H9 (cell line): ENCODE measurements at places on chromosomes 13 and 19. TPM values are rescaled to one million over a fixed set of nuclear protein-coding genes. Genes with fewer than 3 reads are reported as not detected.
A peak's percentile ranks its signal among the peaks of the same experiment; 100 is the strongest.

OVOL3 gene
- total RNA-seq, result not detected in 2 replicates

IRS2 gene
- total RNA-seq, result 10.0 and 10.1 TPM in 2 replicates

DNA sequence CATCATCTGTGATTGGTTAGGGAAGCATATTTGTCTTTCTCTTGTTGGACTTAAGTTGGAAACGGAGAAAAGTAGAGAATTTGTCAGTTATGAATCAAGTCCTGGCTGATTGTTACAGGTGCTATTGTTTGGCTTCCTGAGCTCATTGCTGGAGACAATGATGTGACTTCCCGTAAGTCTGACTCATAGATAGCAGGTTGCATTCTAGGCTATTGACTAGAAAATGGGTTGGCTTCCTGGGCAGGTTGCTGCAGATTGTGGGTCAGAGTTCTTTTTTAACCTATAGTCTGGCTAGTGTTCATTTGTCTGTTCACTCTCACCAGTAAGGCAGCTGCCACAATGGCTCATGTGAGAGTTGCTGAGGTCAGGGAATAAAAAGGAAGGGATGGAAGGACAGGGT is 101.5 kb downstream of the CCNA1 start:
- DNase-seq, result no peak

- DNase-seq, result no peak
These were observed 32.4 kb downstream of the PAK4 start for GRCh38 chr19:39157997-39158389.

LRRC8E gene
- 4.6 and 4.8 TPM in 2 replicates for total RNA-seq

NANOS3 gene
- total RNA-seq, result not detected in 2 replicates

- no peak for DNase-seq
These were observed 19.2 kb downstream of the C13orf42 start for GRCh38 chr13:51091839-51092238.

GRCh38 chr19:44807652-44808462 is 1.0 kb upstream of the BCAM start:
- DNase-seq, result peak; percentile 99

- DNase-seq, result peak; percentile 88
These were observed 9.0 kb downstream of the ABHD8 start for GRCh38 chr19:17294051-17294891.

DNA sequence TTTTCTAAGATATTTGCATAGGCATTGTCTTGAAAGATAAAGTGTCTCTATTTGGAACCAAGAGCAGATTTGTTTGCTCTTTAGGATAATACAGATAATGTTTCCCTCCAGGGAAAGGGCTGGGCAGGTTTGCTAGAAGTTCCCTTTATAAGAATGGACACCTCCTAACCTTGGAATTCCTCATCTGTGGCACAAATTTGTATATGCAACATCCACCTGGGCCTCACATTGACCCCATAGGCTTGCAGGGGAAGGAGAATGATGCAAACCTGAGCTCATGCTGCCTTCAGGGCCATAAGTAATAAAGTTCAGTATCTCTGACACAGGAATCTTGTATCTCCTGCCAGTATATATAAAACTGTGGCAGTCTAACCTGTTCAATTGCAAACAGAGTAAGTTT is 508.4 kb upstream of the MIR17HG start:
- no peak for DNase-seq

DNA sequence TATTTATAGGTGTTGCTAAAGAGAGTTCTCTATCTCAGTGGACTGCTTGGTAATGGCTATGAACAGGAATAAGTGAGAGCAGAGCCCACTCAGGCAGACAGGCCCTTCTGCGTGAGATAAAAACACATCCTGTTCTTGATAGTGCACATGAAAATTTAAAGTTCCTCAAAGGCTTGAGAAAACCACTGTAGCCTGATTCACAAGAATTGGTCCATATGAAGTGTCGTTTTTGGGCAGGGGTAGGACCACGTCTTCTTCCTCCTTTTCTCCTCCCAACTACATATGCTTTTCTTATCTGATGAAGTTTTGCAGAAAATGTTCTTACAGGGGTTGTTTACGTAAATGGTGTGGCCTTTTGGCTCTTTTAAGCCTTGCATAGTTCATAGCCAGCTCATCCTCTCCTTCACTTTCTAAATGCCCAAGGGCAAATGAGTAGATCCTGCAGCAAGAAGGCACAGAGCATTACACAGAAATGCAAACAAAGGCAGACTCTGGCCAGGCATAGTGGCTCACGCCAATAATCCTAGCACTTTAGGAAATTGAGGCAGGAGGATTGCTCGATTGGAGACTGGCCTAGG is 53.8 kb downstream of the RNF6 start:
- no peak for DNase-seq

- no peak for DNase-seq
These were observed 137.5 kb downstream of the SLITRK6 start for GRCh38 chr13:85661675-85662074.

SHISA7 gene
- 0.31 TPM in 2 replicates for total RNA-seq

MICOS13 gene
- 23.4 and 23.8 TPM in 2 replicates for total RNA-seq

UPK1A gene
- 3.0 and 4.3 TPM in 2 replicates for total RNA-seq

- no peak for DNase-seq
These were observed 3.3 kb downstream of the COL4A1 start for GRCh38 chr13:110303644-110304043.

PSG6 gene
- total RNA-seq, result not detected in 2 replicates

- DNase-seq, result peak; percentile 67
These were observed 866 bp downstream of the COX7A1 start for GRCh38 chr19:36151144-36152018.

PAN3 gene
- 47.8 and 48.5 TPM in 2 replicates for total RNA-seq

DNA sequence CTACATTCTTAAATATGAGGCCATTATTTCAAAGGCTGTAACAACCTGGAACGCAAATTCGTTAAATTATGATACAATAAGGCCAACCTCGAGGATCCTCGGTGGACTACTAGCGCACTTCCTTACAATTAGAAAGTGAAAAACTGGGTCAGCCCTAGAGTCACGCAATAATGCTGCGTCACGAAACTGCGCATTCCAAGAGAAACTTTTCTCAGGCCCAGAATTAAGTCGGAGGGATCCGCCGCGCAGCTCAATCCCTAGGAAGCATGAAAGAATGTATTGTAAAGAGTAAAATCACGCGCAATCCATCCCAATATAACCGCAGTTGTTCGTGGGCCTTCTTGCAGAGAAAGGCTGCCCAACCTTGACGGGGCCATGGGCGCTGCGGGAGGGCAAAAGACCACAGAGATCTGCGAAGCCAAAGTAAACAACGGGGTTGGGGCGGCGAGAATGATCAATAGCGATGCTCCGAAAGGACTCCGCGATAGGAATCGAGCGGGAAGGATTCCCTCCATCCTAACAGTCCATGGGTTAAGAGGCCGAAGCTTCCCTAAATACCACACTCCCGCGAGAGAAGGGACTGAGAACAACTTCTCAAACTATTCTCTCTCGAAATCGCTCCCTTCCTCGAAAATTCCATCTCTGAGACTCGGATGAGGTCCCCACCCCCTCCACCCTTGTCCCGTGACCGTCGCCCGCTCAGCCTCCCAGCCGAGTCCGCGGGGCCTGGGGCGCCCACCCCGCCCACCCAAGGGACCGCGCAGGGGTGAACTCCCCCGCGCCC is 564 bp downstream of the SPART start:
- DNase-seq, result peak; percentile 63

DNA sequence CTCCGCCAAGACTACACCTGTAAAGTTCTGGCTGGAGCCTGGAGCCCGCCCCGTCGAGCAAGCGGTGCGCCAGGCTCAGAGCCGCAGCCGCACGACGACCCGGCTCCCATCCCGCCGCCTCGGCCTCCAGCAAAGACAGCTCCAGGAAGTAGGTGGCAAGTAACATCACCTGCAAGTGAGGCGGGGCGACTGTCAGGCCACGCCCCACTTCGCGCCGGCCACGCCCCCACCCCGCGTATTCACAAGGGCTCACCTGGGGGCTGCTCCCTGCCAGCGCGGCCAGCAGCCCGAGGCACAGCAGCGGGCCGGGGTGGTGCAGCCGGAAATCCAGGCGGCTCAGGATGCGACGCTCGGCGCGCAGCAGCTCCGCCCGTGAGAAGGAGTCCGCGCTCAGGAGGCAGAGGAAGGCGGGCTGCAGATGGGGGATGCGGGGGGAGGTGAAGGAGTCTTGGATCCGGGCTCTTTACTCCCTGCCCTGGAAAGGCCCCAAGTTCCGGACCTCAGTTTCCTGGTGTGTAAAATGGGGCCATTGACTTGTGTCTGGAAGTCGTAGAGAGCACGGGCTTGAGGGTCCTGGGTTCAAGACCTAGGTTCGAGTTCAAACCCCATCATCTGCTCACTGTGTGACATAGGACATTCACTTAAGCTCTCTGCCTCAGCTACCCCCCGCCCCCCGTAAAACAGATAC is 3.2 kb downstream of the CCNP start:
- DNase-seq, result peak; percentile 98

- no peak for DNase-seq
These were observed 1.6 kb upstream of the MARK4 start for GRCh38 chr19:45249261-45250033.

- peak; percentile 95 for DNase-seq
These were observed at the start of gene U2AF2 for GRCh38 chr19:55654868-55655647. TSS of gene U2AF2 (plus strand) at chr19:55655035. CDS start at chr19:55655105, 70 bp downstream.

GNA15 gene
- total RNA-seq, result 0.20 TPM in 1 of 2 replicates, not detected in the other

TTC9B gene
- total RNA-seq, result 0.15 and 0.31 TPM in 2 replicates
